Fibroblast of the aortic adventitia (primary cell): ENCODE measurements at places on chromosomes 13 and 19. TPM values are rescaled to one million over a fixed set of nuclear protein-coding genes. Genes with fewer than 3 reads are reported as not detected.

DNA sequence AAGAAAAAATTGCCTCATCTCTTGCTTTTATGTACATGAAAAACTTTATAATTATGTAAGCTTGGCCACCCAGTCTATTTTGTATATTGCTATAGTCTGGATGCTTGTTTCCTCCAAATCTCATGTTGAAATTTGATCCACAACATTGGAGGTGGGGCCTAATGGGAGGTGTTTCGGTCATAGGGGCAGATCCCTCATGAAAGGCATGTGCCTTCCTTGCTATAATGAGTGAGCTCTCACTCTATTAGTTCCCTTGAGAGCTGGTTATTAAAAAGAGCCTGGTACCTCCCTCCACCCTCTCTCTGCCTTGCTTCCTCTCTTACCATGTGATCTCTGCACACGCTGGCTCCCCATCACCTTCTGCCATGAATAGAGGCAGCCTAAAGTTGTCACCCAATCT, 1005.1 kb downstream of the PCDH9 start:
- DNase-seq: no peak

GRCh38 chr13:38167164-38167822, 182.4 kb upstream of the UFM1 start:
- DNase-seq: no peak

GRCh38 chr13:35475960-35476943, at the start of gene MAB21L1:
TSS of gene MAB21L1 (minus strand) at chr13:35476689. CDS start at chr13:35476138, 551 bp downstream.
- peak; percentile 53 for DNase-seq

Gene SHANK1
- 2.6 and 4.2 TPM in 2 replicates for total RNA-seq

- DNase-seq: no peak
These were observed 641 bp downstream of the SGTA start for GRCh38 chr19:2782329-2782935.

Gene OR10H3
- not detected in 2 replicates for total RNA-seq

Gene VAV1
- total RNA-seq: not detected in 2 replicates

Gene KCTD15
- 13.3 and 28.9 TPM in 2 replicates for total RNA-seq

Gene PSG1
- 0.72 TPM in 1 of 2 replicates, not detected in the other for total RNA-seq

DNA sequence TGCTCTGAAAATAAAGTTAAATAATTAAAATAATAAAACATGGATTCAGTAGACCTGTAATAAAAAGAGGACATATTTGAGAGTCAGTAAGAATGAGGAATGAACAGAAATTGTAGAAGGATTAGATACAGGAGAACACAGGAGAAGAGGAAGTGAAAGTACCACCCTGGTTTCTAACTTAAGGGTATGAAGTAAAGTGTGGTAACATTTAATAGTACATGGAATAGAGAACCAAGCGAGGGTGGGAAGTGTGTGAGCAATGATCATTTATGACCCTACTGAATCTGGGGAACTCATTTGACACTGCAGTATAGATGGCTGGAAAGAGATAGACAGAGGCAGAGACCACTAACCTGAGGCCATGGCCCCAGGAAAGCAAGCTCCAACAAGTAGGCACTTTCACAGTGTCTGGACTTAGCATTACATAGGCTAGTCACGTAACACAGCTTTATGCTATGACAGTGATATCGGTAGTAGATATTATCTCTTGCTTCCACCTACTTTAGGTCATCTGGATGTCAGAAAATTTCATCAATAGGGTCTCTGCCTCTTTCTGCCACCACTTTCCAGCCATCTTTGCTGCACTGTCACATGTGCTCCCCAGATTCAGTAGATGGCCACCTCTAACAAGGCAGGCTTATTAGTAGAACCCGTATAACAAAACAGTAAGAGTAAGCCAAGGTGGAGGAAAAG, 633.9 kb upstream of the MIR17HG start:
- DNase-seq: no peak

Gene ZNF57
- total RNA-seq: 3.4 and 4.8 TPM in 2 replicates

Gene IZUMO2
- total RNA-seq: not detected in 2 replicates

- no peak for DNase-seq
These were observed 37.9 kb downstream of the MLLT1 start for GRCh38 chr19:6241680-6242377.

- no peak for DNase-seq
These were observed 35.1 kb downstream of the TMEM161A start for GRCh38 chr19:19103167-19103566.

- DNase-seq: no peak
These were observed 96.3 kb upstream of the UBAC2 start for GRCh38 chr13:99104396-99104795.

- DNase-seq: peak; percentile 18
These were observed 22.9 kb downstream of the DNM2 start for GRCh38 chr19:10740798-10741197.

Gene PRRG2
- total RNA-seq: 0.27 and 0.57 TPM in 2 replicates

DNA sequence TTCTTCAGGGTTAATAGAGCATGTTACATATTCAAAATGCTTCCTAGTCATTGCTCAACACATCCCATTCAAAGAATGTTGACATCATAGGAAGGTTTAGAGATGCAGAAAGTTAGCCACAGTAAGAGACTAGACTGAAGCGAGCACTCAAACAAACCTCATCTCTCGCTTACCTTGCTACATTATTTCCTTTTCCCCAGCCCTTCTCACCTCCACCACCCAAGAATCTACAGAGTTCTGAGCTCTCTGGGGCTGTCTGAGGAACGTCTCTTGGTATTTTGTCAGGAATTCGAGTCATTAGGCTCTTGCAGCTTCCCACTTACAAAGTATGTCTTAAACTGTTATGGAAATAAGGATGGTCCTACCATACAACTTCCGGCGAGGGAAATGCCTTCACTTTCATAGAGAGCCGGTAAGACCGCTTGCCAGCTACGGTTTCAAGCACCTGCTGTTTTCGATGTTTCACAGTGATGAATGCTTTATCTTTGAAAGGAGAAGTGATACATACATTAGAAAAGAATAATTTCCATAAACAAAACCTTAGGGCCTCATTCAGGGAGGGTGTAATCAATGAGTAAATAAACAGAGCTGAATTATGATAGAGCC, 65.1 kb downstream of the FLT1 start:
- no peak for DNase-seq

DNA sequence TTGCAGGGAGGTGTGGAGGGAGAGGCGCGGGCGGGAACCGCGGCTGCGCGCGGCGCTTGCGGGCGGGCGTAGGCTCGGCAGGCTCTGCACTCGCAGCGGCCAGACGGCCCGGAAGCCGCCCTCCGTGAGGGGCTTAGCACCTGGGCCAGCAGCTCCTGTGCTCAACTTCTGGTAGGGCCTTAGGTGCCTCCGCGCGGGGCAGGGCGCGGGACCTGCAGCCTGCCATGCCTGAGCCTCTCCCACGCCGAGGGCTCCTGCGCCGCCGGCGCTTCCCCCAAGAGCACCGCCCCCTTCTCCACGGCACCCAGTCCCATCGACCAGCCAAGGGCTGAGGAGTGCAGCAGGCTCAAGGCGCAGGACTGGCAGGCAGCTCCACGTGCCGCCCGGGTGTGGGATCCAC, 940.8 kb upstream of the PCDH9 start:
- DNase-seq: no peak

Gene PPFIA3
- total RNA-seq: 0.99 and 2.4 TPM in 2 replicates

Gene PEX11G
- total RNA-seq: 1.6 and 5.4 TPM in 2 replicates
